A549 treated with CpdA at 1 μM for 4 hours (cell line): ENCODE measurements at places on chromosomes 16 and 17. TPM values are rescaled to one million over a fixed set of nuclear protein-coding genes. Genes with fewer than 3 reads are reported as not detected.

ATP2A3 gene
- total RNA-seq = 3.6 to 5.4 TPM (median 4.3 TPM) in 5 replicates

GP1BA gene
- 0.03 TPM in 1 of 5 replicates, not detected in the others for total RNA-seq

KRT25 gene
- not detected in 5 replicates for total RNA-seq

TM4SF5 gene
- 0.48 to 0.91 TPM (median 0.65 TPM) in 5 replicates for total RNA-seq

COPS3 gene
- total RNA-seq = 144 to 151 TPM (median 146 TPM) in 5 replicates

PLLP gene
- 1.2 to 1.9 TPM (median 1.7 TPM) in 5 replicates for total RNA-seq

UNC45B gene
- not detected in 5 replicates for total RNA-seq

CDH1 gene
- total RNA-seq = 3.6 to 4.9 TPM (median 4.4 TPM) in 5 replicates

CASKIN1 gene
- 0.44 to 3.9 TPM (median 0.57 TPM) in 5 replicates for total RNA-seq

EDC4 gene
- total RNA-seq = 58.5 to 70.6 TPM (median 64.6 TPM) in 5 replicates

MFSD11 gene
- 20.5 to 23.6 TPM (median 22.5 TPM) in 5 replicates for total RNA-seq

ZP2 gene
- total RNA-seq = not detected in 5 replicates

CIBAR2 gene
- total RNA-seq = not detected in 5 replicates

DNASE1L2 gene
- total RNA-seq = 1.0 to 1.7 TPM (median 1.3 TPM) in 5 replicates

GPR179 gene
- total RNA-seq = 0.03 to 0.08 TPM (median 0.04 TPM) in 4 of 5 replicates, not detected in the other
